Activated effector memory CD4-positive, alpha-beta T cell treated with Interleukin-2 at 50 U/mL for 16 hours (primary cell): ENCODE measurements at places on chromosomes 5 and 9.

DNA sequence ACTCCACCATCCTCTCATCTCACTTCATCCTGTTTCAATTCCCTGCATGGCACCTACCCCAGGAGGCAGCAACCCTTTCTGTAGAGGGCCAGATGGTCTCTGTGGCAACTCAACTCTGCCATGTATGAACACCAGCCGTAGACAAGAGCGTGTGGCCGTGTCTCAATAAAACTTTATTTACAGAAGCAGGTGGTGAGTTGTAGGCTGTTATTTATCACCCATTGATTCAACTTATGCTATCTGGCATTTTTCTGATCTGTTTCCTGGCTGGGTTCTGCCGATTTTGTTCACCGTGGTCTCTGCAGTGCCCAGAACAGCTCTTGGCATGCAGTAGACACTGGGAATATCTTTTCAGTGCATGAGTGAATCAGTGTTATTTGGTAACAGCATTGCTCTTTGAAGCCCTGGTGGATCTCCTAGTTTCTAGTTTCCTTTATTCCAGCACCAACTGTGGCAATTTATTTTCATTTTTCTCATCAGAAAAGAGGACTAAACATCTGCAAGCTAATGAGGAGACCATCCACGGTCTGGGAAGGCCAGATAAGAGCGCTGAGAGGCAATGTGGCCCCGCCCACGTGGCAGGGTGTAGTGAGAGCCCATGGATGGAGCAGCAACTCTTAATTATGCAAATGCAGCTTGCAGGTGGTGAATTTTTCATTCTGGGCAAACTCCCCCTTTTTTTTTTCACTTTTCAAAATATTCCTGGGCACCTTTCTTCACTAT, 77.9 kb downstream of the CTSL start:
- no peak for DNase-seq

DNA sequence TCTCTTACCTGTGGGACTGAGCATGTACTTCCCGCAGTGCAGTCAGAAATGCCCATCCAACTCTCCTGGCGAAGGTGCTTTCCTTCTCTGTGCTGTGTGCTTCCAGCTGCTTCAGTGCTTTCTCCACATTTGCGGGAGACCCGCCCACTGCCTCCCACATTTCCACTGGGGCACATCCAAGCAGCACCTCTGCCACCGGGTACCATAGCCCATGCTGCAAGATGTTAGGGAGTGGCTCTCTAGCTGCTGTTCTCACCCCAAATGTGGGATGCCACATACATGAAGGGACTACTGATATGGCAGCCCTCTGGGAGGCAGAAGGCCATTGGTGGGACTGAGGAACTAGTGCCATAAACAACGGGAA, 8.8 kb downstream of the DMAC1 start:
- no peak for DNase-seq

GRCh38 chr5:149750596-149750995, 20.5 kb downstream of the PPARGC1B start:
- DNase-seq, result no peak

GRCh38 chr9:36091026-36091953, 45.2 kb upstream of the GLIPR2 start:
- DNase-seq, result no peak

GRCh38 chr9:9002826-9003583, 1203.4 kb upstream of the DMAC1 start:
- no peak for DNase-seq

- no peak for DNase-seq
These were observed 60.1 kb downstream of the FAM174A start for GRCh38 chr5:100595152-100595811.

- DNase-seq, result no peak
These were observed 416.0 kb downstream of the ICE1 start for GRCh38 chr5:5838493-5838892.

GRCh38 chr5:2383698-2384065, 367.8 kb downstream of the IRX2 start:
- no peak for DNase-seq

DNA sequence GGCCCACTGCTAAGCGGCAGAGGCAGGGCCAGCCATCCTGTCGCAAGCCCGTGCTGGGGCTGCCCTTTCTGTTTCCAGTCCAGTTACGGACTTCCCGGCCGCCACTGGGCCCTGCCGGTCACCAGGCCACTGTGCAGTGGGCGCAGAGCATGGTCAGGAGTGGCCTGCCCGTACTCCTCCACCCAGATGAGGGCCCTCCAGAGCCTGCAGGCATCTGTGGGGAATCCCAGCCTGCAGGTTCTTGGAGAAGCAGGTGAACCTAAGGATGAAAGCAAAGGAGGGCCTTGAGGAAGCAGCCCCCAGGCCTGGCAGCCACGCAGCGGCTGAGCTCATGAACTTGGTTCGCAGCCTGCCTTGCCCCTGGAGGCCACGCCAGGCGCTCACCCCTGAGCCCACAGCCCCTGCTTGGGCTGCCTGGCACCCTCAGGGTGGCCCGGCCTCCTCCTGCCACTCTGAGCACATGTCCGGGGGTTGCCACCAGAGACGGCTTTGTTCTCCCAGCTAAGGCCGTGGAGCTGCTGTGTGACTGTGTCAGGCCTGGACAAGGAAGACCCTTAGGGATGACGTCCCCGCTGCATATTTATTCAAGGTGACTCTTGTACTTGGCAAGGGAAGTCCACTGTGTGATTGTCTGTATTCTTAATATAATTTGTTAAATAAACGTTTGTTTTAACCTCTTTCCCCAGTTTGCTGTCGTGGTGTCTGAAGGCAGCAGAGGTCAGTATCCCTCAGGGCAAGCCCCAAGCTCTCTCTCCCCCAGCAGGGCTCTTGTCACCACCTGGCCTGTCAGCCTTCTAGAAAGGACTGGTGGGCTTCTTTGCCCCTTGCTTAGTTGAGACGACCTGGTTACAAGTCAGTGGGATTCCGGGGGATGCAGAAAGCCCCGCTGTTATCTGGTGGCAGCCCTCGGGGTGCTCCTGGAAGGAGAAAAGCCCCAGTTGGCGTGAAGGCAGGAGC, 107.1 kb upstream of the LMX1B start:
- no peak for DNase-seq

GRCh38 chr9:121242959-121243346, 25.0 kb upstream of the GSN start:
- DNase-seq, result no peak

- DNase-seq, result no peak
These were observed 152.8 kb upstream of the TRPC7 start for GRCh38 chr5:136518174-136518573.

DNA sequence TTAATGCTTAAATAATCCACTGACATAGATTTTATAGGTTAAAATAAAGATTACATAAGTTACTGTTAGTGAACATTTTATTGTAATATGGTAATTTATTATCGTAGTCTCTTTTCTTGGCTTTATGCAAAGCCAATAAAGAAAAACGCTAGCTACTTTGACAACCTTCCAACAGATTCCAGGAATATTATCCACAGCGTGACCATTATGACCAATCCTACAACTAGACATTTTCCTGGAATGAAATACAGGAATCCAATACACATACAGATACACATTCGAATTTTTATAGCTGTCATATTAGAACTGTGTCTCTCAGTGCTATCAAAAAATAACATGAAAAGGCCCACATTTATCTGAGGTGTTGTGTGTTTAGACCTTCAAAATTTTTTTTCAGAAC, 13.1 kb downstream of the RPS23 start:
- no peak for DNase-seq

GRCh38 chr9:75161116-75161857, 73.0 kb downstream of the OSTF1 start:
- DNase-seq, result no peak

DNA sequence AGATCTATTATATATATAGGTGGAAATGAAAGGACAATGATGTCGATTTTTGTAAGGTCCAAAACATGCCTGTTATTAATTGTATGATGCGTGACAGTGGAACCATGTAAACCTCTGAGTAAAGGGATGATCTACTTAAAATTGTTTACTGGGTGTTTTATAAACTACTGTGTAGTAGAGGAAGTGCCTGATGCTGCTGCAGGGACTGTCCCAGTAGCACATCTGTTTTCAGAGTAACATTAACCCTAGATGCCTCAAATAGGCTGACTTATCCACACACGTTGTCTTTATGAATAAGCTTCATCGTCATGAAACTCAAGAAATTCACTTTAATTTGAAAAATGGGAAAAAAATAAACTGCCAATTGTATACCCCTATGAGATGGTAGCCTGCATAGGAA, 1.7 kb downstream of the CAMK4 start:
- DNase-seq, result no peak

DNA sequence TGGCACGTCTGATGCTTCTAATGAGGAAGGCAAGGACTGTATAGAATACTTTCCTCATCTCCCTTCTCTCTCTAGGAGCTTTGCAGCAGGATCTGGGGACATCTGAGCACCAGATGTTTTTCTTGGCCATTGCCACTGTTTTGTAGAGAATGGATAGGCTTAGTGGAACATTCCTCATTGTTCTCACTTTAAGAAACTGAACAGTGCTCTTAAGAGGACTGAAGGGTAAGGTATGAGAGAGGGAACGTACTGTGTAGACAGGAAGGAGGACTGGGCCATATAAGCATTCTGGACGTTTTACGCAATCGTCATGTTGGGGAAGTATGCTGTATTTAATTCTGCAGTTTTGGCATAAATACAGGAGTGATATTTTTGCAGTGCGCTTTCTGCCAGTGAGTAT, 70.6 kb downstream of the SMARCA2 start:
- no peak for DNase-seq

DNA sequence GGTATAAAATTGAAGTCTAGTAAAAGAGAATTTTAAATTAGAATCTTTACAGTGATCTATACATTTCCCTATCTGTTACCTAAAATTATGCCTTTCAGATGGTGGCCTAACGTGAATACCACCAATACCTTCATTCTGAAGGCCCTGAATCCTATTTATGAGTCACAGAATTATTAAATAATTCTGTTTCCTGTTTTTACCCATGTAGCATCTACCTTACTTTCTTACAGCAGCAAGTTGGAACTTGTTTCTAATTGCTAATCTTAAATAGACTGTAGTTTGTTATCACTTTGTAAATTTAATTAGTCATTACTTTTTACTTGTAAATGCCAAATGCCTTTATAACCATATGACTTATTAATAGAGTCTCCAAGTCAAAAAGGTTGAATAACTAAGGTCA, 135.0 kb downstream of the PDE4D start:
- no peak for DNase-seq

DNA sequence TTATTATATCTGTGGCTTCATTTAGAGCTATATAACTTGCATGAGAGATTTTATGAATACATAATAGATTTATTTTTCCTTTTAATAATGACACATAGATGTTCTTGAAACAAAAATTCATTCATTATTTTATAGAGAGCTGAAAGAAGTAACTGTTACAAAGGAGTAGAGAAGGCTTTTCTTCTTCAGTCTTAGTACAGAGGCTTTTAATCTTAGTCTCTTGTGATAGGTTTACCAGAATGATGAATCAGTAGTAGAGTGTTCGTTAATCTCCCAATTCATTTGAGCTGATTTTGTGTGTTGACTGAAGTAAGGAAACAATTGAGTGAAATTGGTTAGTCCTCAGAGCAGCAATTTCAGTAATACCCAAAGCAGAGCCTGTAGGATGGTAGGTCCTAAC, 1284.1 kb upstream of the ACO1 start:
- no peak for DNase-seq

GRCh38 chr5:13572163-13572562, 372.3 kb downstream of the DNAH5 start:
- no peak for DNase-seq

DNA sequence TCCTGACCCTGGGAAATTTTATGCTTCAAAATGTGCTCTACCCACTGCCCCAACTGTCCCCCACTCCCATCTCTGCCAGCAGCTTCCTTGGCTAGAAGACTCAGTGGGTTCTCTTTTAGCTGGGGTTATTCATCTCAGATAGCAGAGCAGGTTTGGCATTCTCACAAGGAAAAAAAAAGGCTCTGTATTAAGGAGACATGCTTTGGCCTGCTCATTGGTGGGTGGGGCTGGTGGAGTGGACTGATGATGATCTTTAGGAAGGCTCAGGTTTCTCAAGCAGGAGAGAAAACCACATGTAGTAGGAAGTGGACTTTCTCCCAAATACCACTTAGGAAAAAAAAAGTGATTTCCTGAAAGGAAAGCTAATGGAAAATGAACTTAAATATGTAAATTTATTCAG, 279.2 kb upstream of the ZNF462 start:
- DNase-seq, result no peak

GRCh38 chr5:72618708-72619107, 111.5 kb upstream of the ZNF366 start:
- DNase-seq, result no peak
